SK-N-DZ (cell line): ENCODE measurements at places on chromosomes 2 and 18.

- peak; percentile 17 for DNase-seq
Observed at GRCh38 chr2:236367506-236368289, 103.5 kb upstream of the ASB18 start.

GRCh38 chr18:79941473-79942119, 9.9 kb downstream of the SLC66A2 start:
- DNase-seq: no peak

GRCh38 chr2:137507237-137507636, 457.0 kb upstream of the HNMT start:
- no peak for DNase-seq

DNA sequence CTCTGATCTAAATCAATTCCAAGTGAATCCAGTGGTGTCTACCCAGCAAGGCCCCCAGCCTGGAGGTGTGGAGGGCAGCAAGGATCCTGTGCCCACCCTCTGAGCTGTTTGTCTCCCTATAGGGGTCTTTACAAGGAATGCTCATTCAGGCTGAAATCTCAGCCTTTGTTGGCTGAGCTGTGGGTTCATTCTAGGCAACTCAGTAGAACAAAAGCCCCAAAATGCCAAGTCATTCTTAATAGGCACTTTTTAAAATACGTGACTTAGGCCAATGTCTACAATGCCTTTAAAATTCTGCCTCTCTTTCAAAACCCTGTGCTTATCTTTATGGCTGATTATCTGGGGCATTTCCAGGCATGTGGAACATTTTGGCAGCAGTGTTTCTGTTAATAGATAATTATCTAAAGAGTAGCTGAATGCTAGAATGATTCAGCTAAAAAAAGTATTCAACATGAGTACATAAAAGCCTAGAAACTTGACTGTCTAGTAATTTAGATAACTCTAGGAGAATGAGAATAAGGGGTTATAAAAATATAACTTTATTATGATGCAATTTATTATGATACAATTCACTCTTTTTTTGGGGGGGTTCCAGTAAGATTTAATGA, 7.4 kb downstream of the UGT1A6 start:
- no peak for DNase-seq

GRCh38 chr2:216857131-216857550, 2.7 kb downstream of the TNP1 start:
- no peak for DNase-seq

DNA sequence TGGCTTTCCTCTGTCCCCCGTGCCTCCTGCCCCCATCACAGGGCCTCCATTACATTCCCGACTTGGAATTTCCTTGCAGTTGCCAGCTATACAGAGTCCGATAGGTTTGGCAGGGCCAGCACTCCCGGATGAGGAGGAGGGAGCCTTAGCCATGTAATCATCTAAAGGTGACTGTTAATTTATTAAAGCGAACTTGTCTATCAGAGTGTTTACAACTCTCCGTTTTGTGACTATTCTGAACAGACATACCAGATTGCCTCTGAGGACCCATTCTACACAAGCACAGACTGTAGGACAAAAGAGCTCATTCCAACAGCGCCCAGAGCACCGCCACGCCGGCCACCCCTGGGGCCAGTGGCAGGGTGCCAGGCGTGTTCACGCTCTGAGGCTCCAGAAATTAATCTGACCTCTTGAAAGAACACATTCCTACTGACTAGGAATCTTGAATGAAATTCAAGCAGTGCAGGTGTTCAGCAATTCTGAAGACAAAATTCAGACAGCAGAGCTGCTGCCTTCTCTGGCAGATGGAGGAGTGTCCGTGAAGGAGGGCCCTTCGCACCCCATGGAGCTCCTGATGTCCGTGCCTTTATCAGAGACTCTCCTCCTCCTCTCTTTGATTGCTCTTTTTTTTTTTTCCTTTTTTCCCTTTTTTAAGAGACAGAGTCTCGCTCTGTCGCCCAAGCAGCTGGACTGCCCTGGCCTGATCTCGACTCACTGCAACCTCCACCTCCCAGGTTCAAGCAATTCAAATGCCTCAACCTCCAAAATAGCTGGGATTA, 58.1 kb upstream of the RALBP1 start:
- no peak for DNase-seq

- DNase-seq: no peak
Observed at GRCh38 chr2:158189526-158189925, 87.8 kb downstream of the UPP2 start.

GRCh38 chr2:47607005-47607679, 175.8 kb upstream of the MSH6 start:
- DNase-seq: no peak

DNA sequence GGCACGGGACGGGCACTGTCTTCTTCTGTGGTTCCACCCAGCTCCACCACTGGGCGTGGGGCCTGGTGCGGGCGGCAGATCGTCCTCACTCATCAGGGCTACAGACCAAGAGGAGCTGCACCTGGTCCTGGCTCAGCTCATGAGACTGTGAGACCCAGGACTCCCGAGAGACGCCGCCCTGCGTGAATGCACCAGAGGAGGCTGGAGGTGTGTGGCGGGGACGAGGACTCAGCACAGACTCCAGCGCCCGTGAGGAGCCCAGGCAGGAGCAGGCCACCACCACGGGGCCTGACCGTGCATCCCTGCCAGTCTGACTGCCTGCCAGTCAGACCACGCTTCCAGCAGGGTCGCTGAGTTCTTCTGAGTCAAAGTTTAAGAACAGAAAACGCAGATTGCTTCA, 112.5 kb upstream of the SALL3 start:
- no peak for DNase-seq

GRCh38 chr18:31102941-31103340, 720 bp upstream of the DSC2 start:
- no peak for DNase-seq

DNA sequence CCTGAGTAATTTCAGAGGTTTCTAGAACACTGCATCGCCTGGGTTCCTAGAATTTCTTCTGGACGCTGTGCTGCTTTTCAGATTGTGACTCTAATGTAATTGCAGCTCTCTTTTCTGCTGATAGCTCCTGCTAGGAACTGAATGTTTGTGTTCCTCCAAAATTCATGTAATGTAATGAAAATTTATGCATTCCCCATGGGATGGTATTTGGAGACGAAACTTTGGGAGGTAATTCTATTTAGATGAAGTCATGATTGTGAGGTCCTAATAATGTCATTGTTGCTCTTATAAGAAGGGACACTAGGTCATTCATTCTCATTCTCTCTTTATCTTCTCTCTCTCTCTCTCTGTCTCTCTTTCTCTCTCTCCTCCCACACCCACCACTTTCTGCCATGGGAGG, 223.9 kb upstream of the DOK6 start:
- DNase-seq: no peak

- DNase-seq: no peak
Observed at GRCh38 chr2:54594048-54594447, 129.4 kb upstream of the EML6 start.

DNA sequence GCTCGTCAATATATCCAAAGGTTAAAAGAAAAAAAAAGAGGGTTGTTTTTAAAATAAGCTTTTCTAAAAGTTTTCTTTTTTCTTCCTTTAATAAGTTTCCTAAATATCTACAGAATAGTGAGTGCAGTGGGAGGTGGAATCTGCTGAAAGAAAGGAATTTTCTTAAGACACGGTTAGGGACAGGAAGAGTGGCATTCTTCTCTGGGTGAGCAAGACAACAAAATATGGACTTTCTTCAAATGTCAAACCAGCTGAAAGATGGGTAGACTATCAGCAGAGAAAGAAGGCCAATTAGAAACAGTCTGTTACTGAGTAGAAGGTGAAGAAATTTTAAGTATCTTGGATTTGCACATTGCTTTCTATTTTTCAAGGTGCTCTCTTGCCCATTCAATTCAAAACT, 222.7 kb upstream of the PIK3C3 start:
- no peak for DNase-seq

- DNase-seq: no peak
Observed at GRCh38 chr2:221554769-221555493, 17.2 kb downstream of the EPHA4 start.

GRCh38 chr18:58221060-58221725, 177.2 kb downstream of the NEDD4L start:
- DNase-seq: no peak

DNA sequence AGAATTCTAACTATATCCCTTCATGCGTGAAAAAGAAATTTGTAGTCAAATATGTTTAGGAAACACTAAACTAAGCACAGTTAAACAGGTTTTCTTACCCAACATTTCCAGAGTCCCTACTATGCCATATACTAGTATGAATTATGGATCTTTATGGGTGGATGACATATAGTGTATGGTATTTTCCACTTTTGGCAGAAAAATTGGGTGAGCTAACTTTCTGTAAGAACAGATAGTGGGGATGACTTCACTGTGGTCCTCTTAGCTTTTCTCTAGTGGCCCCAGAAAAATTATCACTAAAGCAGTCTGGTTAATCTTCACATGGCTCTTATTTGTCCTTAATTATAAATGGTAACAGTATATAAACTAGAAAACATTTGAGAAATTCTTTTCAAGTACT, 240.0 kb upstream of the GULP1 start:
- DNase-seq: no peak

DNA sequence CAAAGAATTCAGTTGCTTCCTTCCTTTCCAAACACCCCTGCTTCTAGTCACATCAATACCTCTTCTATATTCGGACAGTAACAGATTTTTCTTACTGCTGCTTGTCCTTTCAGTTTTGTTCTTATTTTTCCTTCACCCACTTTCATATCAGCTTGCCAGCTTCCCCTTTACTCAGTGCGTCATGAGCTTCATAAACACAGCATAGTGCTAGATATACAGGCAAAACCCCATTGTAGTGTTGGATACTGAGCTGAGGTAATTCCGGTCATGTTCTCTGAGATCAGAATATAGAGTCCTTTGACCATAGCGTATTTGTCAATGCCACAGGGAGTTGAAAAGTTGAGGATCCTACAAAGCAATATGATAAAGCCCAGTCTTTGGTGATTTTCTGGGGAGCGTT, 2.4 kb downstream of the FARP2 start:
- DNase-seq: no peak

DNA sequence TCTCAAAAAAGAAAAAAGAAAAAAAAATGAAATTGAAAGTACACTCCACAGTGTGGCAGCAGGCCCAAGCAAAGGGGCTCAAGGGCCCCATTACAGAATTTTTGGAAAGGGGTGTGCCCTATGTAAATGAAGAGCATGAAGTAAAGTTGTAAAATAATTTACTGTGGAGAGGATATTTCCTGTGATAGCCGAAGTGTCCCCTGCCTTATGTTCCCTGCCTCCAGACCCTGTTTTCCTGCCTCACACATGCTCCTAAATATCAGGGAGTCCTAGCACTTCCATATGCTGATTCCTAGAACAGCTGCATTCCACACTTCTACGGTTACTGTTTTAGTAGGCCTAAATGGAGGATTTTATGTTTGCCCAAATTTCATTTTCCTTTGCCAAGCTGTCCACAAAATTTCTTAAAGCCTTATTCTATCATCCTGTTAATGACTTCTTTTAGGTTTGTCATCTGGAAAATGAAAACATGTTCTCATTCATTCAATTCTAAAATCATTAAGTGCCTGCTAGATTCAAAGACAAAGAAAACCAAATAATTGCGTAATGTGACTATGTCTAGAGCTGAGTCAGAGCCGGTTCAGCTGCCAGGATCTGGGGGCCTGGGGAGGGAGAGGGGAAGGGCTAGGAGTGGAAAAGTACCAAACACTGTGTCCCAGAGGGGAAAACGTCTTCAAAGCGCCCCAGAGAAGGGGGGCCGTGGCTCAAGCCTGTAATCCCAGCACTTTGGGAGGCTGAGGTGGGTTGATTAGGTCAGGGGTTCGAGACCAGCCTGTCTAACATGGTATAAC, 25.9 kb upstream of the IMPA2 start:
- DNase-seq: no peak

- peak; percentile 15 for DNase-seq
Observed at GRCh38 chr18:36127836-36128529, 1.2 kb downstream of the SLC39A6 start.

GRCh38 chr2:104859291-104859765, 5.4 kb downstream of the POU3F3 start:
- DNase-seq: no peak

DNA sequence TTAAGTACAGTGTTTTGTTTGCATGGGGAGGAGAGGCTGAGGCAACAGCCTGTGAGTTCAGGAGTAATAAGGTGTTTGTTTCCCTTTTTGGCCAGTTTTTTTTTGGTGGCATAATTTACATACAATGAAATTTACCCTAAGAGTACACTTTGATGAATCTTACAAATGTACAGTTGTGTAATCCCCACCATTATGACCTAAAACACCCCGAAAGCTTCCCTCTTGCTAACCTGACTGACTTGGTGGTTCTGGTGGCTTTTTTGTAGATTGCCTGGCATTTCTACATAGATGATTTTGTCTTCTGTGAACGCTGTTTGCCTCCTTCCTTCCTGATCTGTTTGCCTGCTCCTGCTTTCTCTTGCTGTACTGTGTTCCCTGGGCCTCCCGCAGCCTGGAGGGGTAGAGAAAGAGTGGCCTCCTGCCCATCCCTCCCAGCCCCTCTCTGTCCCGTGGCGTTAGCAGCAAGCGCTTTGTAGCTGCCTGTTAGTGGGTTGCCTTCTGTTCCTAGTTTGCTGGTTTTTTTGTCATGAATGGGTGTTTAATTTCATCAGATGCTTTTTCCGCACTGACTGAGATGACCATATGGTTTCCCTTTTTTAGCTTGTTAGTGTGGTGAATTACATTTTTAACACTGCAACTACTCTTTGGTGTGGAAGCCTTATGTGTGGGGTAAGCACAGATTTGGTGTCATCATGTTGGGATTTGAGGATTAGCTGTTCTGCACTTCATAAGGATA, 32.1 kb downstream of the ASAP2 start:
- DNase-seq: no peak

- peak; percentile 74 for DNase-seq
Observed at GRCh38 chr18:76822506-76823160, at the start of gene ZNF236. ZNF236 (plus strand) TSS chr18:76822557; CDS start chr18:76822608, 51 bp downstream.

GRCh38 chr2:75251896-75252295, 52.6 kb upstream of the TACR1 start:
- DNase-seq: no peak

DNA sequence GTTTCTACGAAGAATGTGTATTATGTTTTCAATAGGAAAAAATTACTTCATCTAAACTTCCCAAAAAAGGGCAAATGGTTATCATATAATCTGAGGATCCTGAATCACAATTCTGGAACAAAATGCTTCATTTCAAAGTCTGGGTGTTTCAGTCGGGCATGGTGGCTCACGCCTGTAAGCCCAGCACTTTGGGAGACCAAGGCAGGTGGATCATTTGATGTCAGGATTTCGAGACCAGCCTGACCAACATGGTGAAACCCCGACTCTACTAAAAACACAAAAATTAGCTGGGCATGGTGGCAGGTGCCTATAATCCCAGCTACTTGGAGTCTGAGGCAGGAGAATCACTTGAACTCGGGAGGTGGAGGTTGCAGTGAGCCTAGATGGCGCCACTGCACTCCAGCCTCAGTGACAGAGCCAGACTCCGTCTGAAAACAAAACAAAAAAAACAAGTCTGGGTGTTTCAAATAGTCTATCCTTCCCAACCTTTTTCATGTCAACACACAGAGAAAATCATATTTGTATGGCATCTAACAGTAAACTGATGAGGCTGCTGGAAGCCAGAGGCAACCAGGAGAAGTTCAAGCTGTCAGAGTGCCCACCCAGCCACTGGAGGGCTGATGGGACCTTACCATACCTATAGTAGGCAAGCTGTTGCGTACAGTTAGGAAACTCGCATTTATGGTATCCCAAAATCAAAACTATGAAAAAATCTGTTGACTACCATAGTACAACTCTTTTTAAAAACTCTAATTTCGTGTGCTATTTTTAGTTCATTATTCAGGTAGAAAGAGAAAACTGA, 14.6 kb downstream of the NBAS start:
- peak; percentile 91 for DNase-seq

GRCh38 chr18:40690062-40690461, 1265.0 kb upstream of the PIK3C3 start:
- no peak for DNase-seq

GRCh38 chr18:5058768-5059695, 138.0 kb downstream of the AKAIN1 start:
- peak; percentile 65 for DNase-seq

GRCh38 chr18:22796113-22796512, 137.0 kb upstream of the RBBP8 start:
- no peak for DNase-seq
